ENCODE measurements at places on chromosomes 7 and 10. TPM values are rescaled to one million over a fixed set of nuclear protein-coding genes. Genes with fewer than 3 reads are reported as not detected.

Gene LRRC61
- 17.4 TPM for total RNA-seq

Gene UTF1
- not detected for total RNA-seq

Gene GTF2I
- 125 TPM for total RNA-seq

Gene SMKR1
- total RNA-seq: 2.3 TPM

Gene IL6
- total RNA-seq: 4.5 TPM

Gene MKX
- total RNA-seq: 0.49 TPM

Gene CAV2
- total RNA-seq: not detected

Gene TMEM130
- not detected for total RNA-seq

- no peaks in the 10 kb centered on the region for H3K4me1 ChIP-seq
- no peak overlapping the region for H3K4me3 ChIP-seq
- no peak overlapping the region for H3K27ac ChIP-seq
- no peaks in the 10 kb centered on the region for H3K36me3 ChIP-seq
- no peak for DNase-seq
- H3K27me3 ChIP-seq: no peaks in the 10 kb centered on the region
These were observed 240.9 kb downstream of the THSD7A start for GRCh38 chr7:11591055-11591633.

DNA sequence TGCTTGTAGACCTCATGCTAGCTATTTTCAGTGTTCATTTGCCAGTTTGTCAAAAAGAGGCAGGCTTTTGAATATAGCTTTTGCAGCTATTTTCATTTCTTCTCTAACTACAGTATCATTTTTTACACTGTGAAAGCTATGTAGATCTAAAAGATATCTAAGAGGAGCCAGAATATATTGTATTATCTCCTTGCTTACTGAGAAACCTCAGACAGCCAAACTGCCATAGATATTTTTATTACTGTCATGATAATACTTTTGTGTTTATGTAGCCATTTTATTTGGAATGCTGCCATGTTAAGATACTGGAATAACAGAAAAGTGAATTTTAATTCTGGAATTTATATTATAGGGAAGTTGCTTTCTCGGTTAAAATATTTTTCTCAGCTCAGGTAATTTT lies 37.2 kb downstream of the ANKIB1 start:
- no peaks in the 10 kb centered on the region for H3K4me1 ChIP-seq
- DNase-seq: no peak
- H3K36me3 ChIP-seq: peaks cover 18% of the 10 kb centered on the region
- H3K27me3 ChIP-seq: no peaks in the 10 kb centered on the region
- no peak overlapping the region for H3K27ac ChIP-seq
- H3K4me3 ChIP-seq: no peak overlapping the region

GRCh38 chr10:113566888-113567287 lies 14.0 kb downstream of the HABP2 start:
- DNase-seq: no peak
- H3K36me3 ChIP-seq: no peaks in the 10 kb centered on the region
- H3K27me3 ChIP-seq: peaks cover 2% of the 10 kb centered on the region
- H3K4me1 ChIP-seq: peaks cover 2% of the 10 kb centered on the region
- no peak overlapping the region for H3K27ac ChIP-seq
- no peak overlapping the region for H3K4me3 ChIP-seq

DNA sequence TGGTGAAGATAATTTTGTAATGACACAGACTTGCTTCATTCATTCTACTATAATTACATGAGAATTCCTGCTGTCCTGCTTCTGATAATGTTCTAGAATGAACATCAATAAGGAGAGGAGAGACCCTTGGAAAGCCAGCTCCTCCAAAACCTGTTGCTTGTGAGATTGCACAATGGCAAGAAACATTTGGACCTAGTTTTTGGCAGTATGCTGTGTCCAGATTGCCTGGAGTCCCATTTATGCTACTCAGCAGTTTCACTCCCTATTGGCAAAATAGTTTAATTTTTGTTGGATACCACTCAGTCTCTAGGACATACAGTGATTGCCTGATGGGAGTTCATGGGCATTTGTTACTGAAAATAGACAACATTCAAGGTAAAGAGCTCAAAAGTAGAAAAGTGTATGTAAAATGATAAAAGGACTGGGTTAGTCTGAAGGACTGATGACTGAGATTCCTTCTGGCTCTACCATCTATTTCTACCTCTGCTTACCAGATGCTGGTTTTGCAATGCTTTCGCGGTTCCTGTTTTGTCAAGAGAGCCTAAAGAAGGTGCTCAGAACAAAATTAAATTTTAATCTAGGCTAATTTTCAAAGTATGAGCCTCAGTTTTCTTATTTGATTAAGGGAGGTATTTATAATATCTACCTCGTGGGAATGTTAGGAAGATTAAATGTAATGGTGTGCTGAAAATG lies 8.0 kb upstream of the ACTR3B start:
- H3K36me3 ChIP-seq: no peaks in the 10 kb centered on the region
- H3K4me1 ChIP-seq: no peaks in the 10 kb centered on the region
- no peak overlapping the region for H3K27ac ChIP-seq
- DNase-seq: no peak
- peaks cover 2% of the 10 kb centered on the region for H3K27me3 ChIP-seq
- no peak overlapping the region for H3K4me3 ChIP-seq

DNA sequence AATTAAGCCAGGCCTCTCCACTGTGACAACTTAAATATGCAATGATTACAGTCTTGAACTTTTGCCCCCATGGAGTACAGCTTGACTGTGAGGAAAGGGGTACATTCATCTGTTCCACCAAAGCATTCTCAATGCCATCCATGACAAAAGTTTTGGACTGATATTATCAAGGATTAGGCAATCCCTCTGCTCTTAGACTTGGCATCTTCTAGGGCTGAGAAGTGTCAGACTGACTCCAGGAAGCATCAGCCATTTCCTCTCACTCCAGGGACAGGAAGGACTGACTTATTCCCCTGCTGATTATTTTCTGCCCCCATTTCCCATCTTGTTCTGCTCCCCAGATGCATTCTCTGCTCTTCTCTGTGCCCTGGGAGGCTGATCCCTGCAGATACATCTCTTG lies 69.7 kb downstream of the ZNF365 start:
- H3K36me3 ChIP-seq: no peaks in the 10 kb centered on the region
- H3K4me1 ChIP-seq: no peaks in the 10 kb centered on the region
- peaks cover 10% of the 10 kb centered on the region for H3K27me3 ChIP-seq
- no peak overlapping the region for H3K4me3 ChIP-seq
- no peak for DNase-seq
- H3K27ac ChIP-seq: no peak overlapping the region

- no peak overlapping the region for H3K27ac ChIP-seq
- H3K27me3 ChIP-seq: peaks cover 34% of the 10 kb centered on the region
- no peaks in the 10 kb centered on the region for H3K36me3 ChIP-seq
- DNase-seq: no peak
- H3K4me1 ChIP-seq: peaks cover 5% of the 10 kb centered on the region
These were observed 1.1 kb downstream of the PLXDC2 start for GRCh38 chr10:19817231-19817933.

DNA sequence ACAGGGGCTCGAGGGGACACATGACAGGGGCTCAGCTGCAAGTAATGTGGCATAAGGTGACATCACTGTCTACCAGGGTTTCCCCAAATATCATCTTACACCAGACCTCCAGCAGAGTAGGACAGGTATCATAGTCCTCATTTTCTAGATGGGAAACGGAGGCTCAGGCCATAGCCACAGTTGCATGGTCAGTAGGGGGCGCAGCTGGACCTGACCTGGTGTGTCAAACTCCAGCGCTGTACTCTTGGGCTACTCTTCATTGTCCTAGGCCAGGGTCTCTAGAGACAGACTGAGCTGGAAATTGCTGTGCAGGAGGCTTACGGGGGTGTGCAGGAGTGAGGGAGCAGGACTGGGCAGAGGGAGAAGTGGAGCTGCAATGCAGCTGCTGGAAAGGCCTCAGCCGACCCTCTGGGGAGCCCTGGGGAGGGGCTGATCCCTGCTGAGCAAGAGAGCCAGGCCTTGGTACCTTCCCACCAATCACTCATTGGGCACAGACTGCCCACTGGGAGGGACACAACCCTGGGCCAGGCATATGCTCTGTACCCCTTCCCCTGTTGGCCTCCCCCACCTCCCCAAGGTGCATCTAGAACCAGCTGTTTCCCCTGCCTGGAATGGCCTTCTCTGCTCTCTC lies 89.9 kb downstream of the CDH23 start:
- H3K27ac ChIP-seq: no peak overlapping the region
- no peaks in the 10 kb centered on the region for H3K36me3 ChIP-seq
- H3K27me3 ChIP-seq: peaks cover 4% of the 10 kb centered on the region
- no peaks in the 10 kb centered on the region for H3K4me1 ChIP-seq
- no peak overlapping the region for H3K4me3 ChIP-seq
- DNase-seq: peak; percentile 81

DNA sequence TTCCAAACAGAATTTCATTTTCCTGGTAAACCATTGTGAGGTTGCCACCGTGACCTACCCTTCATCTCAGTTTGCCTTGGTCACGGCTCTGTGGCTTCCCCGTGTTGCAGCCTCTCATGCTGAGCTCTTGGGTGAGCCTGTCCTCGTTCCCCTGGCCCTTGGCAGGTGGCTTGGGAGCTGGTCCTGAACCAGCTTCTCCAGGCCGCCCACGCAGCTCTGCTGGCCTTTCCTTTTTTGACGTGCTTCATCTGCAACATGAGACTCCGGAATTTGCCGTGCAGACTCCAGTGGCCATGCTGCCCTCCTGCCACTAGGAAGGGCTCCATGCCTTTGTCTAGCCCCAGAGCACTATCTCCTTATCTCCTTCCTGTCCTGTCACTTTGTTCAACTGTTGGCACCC lies 93.0 kb upstream of the NPS start:
- H3K4me3 ChIP-seq: no peak overlapping the region
- no peak overlapping the region for H3K27ac ChIP-seq
- DNase-seq: no peak
- no peaks in the 10 kb centered on the region for H3K4me1 ChIP-seq

GRCh38 chr10:31152421-31153135 lies 120.9 kb upstream of the ZNF438 start:
- H3K27ac ChIP-seq: no peak overlapping the region
- no peak for DNase-seq
- no peaks in the 10 kb centered on the region for H3K36me3 ChIP-seq
- no peaks in the 10 kb centered on the region for H3K27me3 ChIP-seq
- H3K4me1 ChIP-seq: peaks cover 6% of the 10 kb centered on the region

DNA sequence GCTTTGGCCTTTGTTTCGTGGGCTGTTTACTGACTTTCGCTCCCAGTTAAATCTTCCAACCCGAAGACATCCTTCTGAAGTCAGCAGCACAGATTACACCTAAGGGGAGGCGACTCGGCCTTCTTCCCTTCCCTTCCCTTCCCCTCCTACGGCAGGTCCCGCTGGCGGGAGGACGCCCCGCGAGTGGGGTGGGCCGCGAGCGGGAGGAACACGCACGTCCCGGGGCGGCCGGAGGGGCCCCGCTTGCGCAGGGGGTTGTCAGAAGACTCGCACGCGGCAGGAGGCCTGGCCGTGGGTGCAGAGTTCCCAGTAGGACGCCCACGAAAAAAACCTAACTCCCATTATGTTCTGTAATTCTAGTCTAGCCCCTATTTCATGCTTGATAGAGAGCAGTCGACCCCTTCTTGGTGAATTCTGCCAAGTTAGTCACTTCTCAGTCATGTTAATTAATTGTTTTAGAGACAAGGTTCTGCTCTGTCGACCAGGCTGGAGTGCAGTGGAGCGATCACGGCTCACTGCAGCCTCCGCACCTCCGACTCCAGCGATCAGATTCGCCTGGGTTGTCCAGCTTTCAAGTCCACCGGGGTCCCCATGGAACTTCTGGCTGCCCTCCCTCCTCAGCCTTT lies 19.2 kb upstream of the ZNF32 start:
- H3K36me3 ChIP-seq: no peaks in the 10 kb centered on the region
- peaks cover 6% of the 10 kb centered on the region for H3K4me1 ChIP-seq
- no peak overlapping the region for H3K4me3 ChIP-seq
- no peak overlapping the region for H3K27ac ChIP-seq
- DNase-seq: no peak
- H3K27me3 ChIP-seq: peaks cover 34% of the 10 kb centered on the region

GRCh38 chr10:17235136-17235535 lies 7.1 kb downstream of the VIM start:
- H3K4me3 ChIP-seq: no peak overlapping the region
- peaks cover 61% of the 10 kb centered on the region for H3K36me3 ChIP-seq
- peaks cover 48% of the 10 kb centered on the region for H3K4me1 ChIP-seq

- no peaks in the 10 kb centered on the region for H3K27me3 ChIP-seq
- no peak overlapping the region for H3K27ac ChIP-seq
- H3K4me3 ChIP-seq: no peak overlapping the region
- no peaks in the 10 kb centered on the region for H3K36me3 ChIP-seq
- H3K4me1 ChIP-seq: no peaks in the 10 kb centered on the region
These were observed 102.2 kb upstream of the RET start for GRCh38 chr10:42974693-42975002.

- no peak overlapping the region for H3K27ac ChIP-seq
- H3K4me3 ChIP-seq: no peak overlapping the region
- H3K4me1 ChIP-seq: peaks cover 4% of the 10 kb centered on the region
- no peaks in the 10 kb centered on the region for H3K36me3 ChIP-seq
- DNase-seq: no peak
These were observed 437.8 kb upstream of the NPVF start for GRCh38 chr7:25665903-25666670.

GRCh38 chr7:105678811-105679495 lies 97.7 kb upstream of the EFCAB10 start:
- H3K27ac ChIP-seq: peak overlapping the region; percentile 93
- peak; percentile 62 for DNase-seq
- H3K36me3 ChIP-seq: peaks cover 18% of the 10 kb centered on the region

DNA sequence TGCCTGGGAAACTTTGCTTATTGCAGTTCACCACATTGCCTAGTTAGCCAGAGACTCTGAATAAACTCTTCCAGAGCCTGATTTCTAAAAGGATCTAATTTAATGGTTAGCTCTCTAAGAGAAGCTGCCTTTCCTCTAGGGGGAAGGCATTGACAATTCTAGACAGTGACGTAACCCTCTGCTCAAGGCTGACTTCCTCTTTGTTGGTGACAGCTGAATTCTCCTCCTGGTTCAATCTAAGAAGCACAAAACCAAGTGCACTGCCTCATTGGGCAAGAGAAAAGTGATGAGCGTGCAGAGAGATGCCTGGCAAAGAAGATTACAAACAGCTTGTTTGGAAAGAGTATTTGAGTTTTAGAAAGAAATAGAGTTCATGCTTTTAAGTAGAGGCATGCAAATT lies 102.7 kb downstream of the MACC1 start:
- peak overlapping the region; percentile 60 for H3K27ac ChIP-seq
- no peak overlapping the region for H3K4me3 ChIP-seq
- no peaks in the 10 kb centered on the region for H3K27me3 ChIP-seq
- no peak for DNase-seq
